ENCODE measurements at places on chromosomes 13 and 19. TPM values are rescaled to one million over a fixed set of nuclear protein-coding genes. Genes with fewer than 3 reads are reported as not detected.

DNA sequence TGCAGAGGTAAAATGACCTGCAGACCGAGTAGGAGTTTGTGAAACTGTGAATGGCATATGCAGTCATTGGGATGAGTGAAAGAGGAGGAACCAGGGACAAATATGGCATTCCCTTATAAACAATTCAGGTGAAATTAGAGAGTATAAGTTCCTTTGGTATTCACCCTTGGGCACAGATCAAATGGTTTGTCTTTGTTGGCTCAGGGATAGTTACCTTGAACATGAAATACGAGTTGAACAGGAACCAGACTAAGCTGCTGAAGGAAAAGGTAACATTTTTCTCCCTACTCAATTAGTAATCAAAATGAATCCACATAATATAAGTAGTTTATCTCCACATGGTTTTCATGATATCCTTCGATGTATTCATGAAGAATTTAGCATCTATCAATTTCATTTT, 50.5 kb downstream of the SLITRK1 start:
- no peak for DNase-seq

DNA sequence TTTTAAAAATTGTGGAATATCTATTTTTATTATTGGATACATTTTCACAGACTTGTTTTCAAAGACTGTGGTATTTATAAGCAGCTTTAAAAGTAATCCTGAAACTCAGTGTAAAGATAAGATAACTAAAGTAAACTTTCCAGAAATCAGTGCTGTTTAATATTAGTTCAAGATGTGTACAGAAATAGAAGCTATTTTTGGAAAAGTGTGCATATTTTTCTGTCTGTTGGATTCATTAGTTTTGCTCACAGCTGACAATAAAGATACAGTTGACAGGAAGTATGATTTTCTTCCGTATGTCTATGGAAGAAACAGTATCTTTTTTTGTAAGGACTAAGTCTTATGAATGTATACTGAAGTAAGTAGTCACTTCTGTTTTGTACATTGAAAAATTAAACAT, 85.9 kb downstream of the GJA3 start:
- DNase-seq = no peak

DNA sequence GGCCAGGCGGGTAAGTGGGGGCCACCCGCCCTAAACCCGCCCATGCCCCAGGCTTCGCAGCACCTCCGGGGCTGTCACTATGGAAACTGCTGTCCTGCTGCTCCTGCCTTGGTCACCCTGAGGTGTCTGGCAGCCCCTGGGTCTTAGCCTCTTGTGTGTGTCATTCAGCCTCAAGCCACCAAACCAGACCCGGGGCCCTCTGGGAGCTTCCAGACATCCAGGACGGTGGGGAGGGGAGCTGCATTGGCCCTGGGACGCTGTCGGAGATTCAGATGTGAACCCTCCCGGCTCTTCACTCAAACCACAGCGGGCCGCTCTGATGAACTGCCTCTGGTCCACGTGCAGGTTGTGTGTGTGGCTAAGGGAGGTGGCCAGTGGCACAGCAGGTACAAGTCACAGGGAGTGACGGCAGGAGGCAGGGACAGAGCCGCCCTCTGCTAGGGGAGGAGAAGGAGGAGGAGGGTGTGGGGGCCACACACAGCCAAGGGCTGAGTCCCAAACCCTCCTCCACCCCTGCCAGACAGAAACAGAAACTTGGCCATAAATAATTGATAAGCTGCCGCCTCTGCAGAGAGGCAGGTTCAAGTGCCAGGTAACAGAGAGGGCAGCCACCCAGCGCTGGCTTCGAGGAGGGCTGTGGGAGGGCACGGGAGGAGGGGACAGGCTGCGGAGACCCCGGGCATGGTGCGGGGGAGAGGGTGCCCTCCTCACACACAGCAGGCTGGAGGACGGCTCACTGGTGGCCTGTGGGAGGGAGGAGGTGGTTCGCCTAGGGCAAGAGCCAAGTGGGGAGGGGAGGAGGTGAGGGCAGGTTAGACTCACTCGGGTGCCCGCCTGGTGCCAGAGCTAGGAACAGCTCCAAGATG, 8.0 kb downstream of the NANOS3 start:
- DNase-seq = peak; percentile 68

GRCh38 chr19:772730-773436, 22.0 kb downstream of the MISP start:
- DNase-seq = no peak

GRCh38 chr19:34365463-34366401, 736 bp downstream of the GPI start:
- peak; percentile 74 for DNase-seq

GRCh38 chr13:75636436-75637180, 478 bp downstream of the LMO7 start:
- peak; percentile 31 for DNase-seq

DNA sequence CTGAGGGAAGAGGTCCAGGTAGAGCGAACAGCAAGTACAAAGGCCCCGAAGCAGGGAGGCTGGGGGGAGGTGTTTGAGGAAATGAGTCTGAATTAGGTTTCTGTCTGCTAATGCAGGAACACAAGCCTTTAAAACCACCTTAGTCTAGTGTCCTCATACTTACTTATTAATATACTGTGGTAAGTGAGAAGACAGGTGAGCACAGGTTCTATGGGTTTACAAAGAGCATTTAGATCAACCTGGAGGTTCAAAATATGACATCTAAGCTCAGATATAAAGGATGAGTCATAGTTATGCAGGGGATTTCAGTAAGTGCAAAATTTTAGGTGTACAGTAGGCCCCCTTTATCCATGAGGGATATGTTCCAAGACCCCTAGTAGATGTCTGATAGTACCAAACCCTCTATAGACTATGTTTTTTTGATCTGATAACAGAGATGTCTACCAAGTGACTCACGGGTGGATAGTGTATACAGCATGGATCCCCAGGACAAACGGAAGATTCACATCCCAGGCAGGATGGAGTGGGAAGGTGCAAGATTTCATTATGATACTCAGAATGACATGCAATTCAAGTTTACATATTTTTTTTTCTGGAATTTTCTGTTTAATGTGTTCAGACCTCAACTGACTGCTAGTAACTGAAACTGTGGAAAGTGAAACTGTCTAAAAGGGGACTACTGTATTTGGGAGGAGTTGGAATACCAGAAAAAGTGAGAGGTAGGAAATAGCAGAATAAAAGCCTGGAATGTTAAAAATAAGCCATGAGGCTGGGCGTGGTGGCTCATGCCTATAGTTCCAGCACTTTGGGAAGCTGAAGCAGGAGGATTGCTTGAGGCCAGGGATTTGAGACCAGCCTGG, 18.2 kb upstream of the MED4 start:
- no peak for DNase-seq

GRCh38 chr13:46160471-46161066, 21.4 kb downstream of the LCP1 start:
- DNase-seq = no peak

GRCh38 chr19:10643968-10644259, 10.2 kb upstream of the ILF3 start:
- no peak for DNase-seq

GRCh38 chr13:33744589-33745369, 73.2 kb upstream of the RFC3 start:
- DNase-seq = no peak

GRCh38 chr19:43651758-43652545, 12.3 kb upstream of the CADM4 start:
- DNase-seq = peak; percentile 61

- DNase-seq = peak; percentile 93
Measured at GRCh38 chr19:46542428-46543230, 47.0 kb upstream of the PNMA8B start.

DNA sequence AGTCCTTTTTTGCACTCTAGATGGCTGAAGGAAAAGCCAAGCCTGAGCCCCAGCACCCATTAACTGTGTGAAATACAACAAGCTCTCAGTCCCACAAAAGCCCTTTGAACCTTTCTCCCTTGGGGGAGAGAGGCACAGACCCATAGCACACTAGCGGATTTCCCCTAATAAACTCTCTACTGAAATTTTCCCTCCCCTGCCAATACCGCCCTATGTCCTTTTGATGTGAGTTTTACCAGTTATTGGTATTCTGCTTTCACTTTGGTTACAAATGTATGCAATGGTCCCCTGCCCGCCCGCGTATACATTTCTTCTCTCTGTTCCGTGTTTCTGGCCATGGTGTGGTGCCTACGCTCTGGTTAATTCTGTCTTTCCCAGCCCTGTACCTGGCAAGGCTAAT, 54.0 kb upstream of the MYO16 start:
- DNase-seq = no peak

DNA sequence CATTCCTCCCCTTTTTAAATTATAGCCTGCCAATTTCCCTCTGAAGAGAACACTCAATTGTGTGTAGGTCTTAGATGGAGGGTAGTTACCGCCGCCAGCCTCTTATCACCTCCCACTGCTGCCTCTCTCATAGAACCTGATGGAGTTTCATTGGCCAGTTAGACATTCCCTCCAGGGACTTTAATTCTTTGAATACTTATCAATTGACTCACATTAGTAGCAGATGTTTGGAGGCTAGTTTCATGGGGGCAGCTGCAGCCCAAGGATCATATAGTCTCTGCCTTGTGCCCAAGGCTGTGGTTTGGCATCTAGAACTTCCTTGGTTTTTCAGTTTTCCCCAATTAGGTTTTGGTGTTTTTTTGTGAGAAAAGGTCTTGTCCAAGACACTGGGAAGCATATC, 318.9 kb upstream of the HTR2A start:
- no peak for DNase-seq

DNA sequence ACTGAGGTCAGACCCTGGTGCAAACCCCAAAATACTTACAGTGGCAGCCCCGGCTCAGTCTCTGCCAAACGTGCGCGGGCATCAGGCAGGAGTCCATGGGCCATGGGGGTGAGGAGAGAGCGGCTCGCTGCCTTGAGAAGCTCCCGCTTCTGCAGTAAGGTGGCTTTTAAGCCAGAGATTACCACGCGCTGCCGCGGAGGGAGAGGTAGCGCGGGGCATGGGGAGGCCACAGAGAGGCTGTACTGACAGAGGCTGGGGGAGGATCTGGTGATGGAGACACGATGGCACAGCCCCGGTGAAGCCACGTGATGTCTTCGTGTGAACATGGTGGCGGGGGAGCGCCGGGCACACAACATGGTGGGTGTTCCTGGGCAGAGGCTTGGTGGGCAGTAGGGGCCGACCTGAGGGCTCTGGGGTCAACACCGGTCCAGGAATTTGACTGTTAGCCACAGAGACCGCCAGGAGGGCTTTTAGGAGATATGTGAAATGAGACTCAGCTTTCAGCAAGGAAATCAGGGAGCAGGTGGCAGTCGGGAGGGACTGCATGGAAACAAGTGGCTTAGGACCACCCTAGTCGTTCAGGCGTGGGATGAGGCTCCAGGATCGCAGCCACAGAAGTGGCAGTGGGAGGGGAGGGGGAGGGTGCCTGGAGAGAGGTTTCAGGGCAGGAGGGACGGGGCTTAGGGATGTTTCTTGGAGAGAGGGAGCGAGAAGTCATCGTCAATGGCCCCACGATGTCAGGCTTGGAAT, 24.1 kb downstream of the MCF2L start:
- DNase-seq = no peak

DNA sequence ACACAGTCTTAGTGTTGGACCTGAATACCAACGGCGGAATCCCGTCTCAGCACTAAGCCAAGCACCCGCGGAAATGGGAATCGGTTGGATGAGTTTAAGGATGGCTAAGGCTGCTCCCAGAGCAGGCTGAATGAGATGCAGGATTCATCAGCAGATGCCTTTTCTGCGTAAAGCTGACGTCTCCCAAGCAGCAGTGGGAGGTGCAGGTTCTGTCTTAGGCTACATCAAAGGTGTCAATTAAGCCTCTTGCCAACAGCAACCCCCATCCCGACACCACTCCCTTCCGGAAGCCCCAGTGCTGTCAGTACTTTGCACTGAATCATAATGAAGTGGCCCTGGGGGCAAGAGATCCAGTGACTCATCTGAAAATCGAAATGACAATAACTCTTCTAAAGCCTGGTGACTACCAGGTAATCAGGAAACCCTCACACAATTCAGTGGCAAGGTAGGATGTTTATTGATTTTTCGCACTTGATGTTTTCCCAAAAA, 275.6 kb downstream of the DCLK1 start:
- no peak for DNase-seq

DNA sequence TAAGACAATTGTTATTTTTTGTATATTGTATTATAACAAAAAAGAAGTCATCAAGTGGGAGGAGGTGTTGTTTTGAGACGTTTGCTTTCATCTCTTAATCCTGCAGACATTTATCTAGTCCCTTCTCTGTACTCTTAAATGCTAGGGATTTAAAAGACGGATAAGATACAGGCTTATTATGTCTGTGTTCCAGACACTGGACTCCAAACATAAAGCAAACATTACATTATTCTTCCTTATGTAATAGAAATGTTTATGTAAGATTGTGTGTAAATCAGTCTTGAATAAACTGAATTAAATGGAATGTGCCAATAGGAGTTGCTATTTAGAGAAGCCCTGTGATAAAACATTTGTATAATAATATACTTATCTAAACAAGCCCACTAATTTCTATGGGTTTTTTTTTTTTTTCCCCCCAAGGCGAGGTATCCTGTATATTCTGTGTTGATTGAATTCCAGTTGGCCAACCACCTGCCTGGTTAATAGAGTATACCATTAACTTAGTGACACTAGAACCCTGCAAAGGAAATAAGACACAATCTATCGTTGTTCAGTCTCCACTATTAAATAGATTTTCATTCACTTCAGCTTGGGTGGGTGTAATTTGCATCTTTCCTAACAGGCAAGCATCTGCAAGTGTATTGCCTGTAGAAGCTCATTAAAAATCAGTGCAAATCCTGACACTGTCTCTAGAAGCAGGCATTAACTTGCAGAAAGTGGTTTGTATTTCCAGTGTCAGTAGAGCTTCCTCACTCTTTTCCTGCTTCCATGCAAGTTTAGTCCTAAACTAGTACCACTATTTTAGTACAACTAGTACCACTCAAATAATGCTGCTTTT, 69.0 kb downstream of the LRCH1 start:
- DNase-seq = no peak

DNA sequence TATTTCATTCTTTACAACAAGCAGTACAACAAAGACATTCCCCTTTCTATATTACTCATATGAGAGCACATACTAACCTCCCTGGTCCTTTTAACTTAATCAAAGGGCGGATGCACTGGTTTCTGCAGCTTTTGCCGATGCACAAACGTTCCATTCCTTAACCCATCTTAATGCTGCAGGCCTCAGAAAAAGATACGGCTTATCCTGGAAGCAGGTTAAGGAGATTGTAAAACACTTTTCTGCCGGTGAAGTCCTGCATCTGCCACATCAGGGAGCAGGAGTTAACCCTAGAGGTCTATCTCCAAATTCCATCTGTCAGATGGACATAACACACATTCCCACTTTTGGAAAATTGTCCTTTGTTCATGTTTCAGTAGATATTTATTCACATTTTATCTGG, 11.5 kb upstream of the ZNF814 start:
- DNase-seq = no peak

GRCh38 chr13:25170554-25171111, 1.5 kb downstream of the AMER2 start:
- DNase-seq = no peak

SPRED3 gene
- 0.99 TPM for total RNA-seq

TPRX2 gene
- not detected for total RNA-seq

SIGLEC8 gene
- 0.32 TPM for total RNA-seq

SLC8A2 gene
- 0.74 TPM for total RNA-seq

CATSPERD gene
- total RNA-seq = not detected

ZNF154 gene
- 2.0 TPM for total RNA-seq

LILRB5 gene
- 8.6 TPM for total RNA-seq

FAM216B gene
- total RNA-seq = not detected

ZNF709 gene
- total RNA-seq = 2.0 TPM

NCAN gene
- 0.05 TPM for total RNA-seq
